Mucosa of descending colon (tissue), 3 donors: ENCODE measurements at places on chromosomes 12 and 14. TPM values are rescaled to one million over a fixed set of nuclear protein-coding genes. Genes with fewer than 3 reads are reported as not detected.

DNA sequence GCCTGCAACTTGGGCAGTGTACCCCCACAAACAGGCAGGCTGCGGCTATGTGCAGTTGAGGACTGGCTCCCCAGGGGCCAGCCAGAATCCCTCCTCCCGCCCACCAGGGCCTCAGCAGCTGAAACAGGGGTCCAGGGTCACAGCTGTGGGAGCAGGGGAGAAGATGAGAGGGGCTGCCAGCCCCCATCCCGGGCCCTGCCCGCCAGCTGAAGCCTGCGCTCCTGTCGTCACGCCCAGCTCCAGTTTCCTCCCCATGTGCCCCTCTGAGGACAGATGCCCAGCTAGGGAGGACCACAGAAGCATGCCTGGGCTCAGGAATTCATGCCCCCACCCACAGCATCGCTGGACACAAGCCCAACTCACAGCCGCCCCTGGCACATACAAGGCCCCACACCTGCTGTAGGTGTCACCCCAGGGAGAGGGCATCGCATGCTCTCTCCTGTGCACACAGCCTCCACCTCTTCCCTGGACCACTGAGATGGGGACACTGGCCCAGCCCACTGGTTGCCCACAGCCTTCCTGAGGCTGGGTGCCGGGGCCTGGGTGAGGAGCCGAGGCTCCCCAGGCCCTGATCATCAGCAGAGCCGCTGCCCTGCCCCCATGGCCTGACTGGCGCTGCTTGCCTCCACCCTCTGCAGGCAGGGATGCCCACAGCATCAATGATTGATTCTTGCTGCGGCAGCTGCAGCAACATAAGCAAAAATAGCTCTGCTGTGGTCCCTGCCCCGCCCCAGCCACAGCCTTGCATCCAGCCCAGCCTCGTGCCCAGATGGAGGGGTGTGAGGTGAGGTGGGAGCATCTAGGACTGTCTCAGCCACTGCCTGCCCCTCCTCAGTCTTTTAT lies 3.7 kb upstream of the CLBA1 start:
- no peak for DNase-seq

- DNase-seq: no peak
Measured at GRCh38 chr12:73421832-73422231, 1115.8 kb upstream of the ATXN7L3B start.

DNA sequence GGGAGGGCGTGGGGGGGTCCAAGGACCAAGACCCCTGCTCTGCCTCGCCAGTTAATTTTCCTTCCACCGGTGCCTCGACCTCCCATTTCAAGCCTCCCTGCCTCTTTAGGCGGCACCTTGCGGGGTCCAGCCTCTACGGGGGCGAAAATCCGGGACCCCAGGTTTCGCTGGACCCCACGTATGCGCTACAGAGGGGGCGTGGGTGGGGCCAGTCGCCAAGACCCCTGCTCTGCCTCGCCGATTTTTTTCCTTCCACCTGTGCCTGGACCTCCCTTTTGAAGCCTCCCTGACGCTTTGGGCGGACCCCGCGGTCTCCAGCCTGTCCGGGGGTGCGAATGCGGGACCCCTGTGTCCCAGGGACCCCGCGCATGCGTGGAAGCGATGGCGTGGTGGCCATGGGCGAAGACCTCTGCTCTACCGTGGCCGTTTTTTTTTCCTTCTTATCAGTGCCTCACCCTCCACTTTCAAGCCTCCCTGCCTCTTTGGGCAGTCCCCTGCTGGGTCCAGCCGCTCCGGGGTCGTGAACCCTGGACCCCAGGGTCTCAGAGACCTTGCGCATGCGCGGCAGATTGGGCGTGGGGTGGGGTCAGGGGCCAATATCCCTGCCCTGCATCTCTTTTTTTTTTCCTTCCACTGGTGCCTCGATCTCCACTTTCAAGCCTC lies 324.2 kb downstream of the ALG10 start:
- no peak for DNase-seq

GRCh38 chr14:84225268-84225667 lies 1304.7 kb upstream of the FLRT2 start:
- DNase-seq: no peak

- no peak for DNase-seq
Measured at GRCh38 chr12:119835068-119835467, 42.1 kb downstream of the CIT start.

DNA sequence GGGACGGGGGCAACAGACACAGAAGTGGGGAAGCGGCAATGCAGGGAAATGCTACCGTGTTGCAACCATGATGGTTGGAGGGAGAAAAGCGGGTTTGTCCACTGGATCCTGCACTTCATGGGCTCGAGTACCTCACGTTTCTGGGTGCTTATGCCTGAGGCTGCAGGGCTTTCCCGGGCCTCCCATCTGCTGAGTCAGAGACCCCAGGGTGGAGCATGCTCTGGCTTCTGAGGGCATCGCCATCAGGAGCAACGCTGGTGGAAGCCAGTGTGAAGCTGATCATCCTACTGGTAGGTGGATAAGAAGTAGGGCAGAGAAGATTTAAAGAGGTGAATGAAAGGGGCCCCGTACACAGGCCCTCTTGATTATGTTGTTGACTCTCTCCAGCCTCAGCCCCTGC lies 5.0 kb upstream of the ADGRD1 start:
- DNase-seq: no peak

DNA sequence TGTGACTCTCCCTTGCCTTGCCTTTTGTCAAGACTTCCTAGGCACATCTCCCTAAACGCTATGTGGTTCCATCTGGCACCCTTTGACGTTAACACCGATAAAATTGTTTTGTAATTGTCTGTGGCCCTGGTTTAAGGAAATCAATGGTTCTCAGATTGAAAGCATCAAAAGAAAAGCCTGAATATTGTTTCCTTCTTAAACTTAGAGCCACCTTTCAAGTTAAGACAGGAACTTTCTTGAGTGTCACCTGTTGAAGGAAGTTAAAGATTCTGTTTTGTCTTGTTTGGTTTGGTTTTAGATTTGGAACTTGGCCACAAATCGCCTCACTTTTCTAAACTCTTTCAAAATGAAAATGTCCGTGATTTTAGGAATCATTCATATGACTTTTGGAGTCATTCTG lies 14.8 kb upstream of the DNAH10 start:
- no peak for DNase-seq

DNA sequence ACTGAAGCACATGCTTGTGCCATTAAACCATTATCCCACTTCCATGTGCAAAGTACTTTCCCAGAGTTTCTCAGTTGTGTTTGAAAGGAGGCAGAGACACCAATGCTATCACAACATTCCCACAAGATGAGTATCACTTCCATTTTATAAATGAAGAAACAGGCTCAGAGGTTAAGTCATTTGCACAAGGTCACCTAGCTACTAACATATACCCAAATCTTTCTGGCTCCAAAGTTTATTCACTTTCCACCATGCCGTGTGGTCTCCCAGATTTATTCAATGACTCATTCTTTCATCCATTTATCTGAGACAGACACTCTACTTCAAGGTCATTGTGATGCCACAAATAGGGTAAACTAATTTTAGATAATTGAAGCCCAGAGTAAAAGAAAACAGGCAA lies 9.4 kb downstream of the ART4 start:
- no peak for DNase-seq

DNA sequence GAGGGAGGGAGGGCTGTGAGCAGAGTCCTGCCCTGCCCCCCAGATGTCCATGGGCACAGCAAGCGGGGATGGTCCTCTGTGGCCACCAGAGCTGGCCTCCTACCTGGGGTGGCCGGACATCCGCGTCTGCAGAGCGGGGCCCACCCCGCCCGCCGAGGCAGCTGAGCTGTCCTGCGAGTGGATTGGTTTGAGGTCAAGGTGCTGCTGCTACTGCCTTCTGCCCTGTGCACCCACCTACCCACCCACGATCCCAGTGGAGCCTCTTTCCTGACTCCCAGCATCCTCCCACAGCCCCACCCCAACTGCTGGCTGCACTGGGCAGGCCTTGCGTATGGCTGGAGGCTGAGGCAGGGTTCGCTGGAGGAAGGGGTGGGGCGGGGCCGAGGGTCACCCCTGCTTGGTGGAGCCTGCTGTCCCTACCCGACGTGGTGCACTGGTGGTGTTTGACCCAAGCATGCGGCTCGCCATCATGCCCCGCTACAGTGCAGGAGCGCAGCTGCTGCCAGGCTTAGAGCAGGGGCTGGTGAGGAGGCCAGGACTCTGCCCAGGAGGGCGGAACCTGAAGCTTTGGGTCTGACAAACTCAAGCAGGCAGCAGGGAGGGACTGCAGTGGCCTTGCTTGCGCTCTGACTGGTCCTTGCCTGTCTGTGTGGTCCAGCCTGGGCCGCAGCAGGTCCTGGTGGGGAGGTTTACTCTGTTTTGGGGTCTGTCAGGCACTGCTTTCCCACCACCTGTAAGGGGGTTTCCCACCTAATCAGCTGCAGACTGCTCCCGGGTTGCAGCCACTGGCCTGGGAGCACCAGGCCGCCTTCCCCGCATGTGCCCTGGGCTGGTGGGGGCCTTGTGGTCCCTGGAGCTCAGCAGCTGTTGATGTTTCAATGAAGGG lies 23.7 kb downstream of the CEP170B start:
- DNase-seq: peak; percentile 43

- DNase-seq: no peak
Measured at GRCh38 chr14:75126121-75126544, 715 bp downstream of the NEK9 start.

DNA sequence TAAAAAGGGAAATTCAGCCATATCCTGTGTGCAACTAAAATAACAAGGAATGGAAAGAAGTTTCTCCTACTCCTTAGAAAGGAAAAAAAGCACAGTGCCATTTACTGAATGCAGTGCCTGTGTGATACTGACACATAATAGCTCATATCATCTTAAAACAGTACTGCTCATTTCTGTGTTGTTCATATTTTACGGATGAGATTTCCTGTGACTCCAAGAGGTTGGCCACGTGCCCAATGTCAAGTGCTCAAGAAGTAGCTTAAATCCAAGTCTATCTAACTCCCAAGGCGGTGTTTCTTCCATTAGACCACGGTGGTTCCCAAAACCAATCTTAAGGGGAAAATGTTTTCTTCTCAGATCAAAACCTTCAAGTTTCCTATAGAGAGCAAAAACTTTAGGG lies 20.0 kb downstream of the MAP3K9 start:
- no peak for DNase-seq

DNA sequence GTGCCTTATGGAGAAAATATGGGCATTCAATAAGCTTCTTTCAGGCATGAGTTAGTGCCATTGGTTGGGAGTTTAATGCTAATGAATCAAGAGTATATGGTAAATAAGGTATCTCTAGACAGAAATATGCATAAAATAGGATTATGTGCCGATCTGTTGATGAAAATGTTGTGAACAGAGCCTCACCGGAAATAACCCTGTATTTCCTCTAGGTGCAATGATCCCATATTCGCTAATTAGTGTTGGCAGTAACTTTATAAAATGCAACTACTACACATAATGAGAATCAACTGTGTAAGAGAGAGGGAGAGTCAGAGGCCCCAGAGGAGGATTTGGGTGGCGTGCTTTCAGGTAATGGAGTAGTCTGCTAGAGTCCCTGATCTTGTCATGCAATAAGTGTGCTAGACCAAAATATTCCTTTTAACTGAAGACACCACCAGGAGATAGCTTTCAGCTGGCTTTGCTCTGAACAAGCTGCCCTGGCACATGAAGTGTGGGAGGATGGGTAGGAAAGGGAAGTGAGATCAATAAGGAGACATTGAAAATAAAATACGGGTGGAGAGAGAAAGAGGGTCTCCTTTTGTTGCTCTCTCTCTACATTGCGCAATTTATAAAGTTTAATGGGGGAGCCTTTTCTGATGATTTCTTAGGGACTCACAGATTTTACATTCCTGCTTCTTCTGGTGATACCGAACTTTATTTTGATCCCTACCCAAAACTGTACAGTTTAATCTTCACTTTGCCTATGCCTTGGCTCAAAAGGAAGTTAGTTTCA lies 68.6 kb upstream of the PLXNC1 start:
- DNase-seq: no peak

DNA sequence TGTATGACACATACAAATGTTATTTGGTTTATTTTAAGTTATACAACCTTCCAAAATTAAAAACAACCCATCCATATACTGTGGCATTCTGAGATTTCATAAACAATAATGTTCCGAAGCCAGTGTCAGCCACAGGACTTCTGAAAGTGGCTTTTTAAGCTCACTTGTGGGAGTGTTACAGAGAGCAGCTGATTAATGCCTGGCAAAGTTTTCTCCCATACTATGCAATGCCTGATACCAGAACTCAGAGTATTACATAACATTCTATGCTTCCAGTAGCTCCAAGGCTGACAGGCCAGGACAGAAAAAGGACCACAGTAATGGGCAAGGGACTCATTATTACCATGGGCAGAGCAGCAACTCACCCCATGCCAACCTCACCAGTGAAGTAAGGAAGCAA lies 29.3 kb downstream of the NELL2 start:
- DNase-seq: no peak

GRCh38 chr12:125610971-125611370 lies 545.7 kb downstream of the AACS start:
- DNase-seq: no peak

- DNase-seq: no peak
Measured at GRCh38 chr12:4133636-4134447, 139.7 kb upstream of the CCND2 start.

- DNase-seq: peak; percentile 25
Measured at GRCh38 chr14:21940887-21941856, 267.6 kb upstream of the OR4E1 start.

GRCh38 chr14:24211311-24211710 lies 2.0 kb downstream of the CHMP4A start:
- no peak for DNase-seq

The COL2A1 gene
- total RNA-seq: 1.5 TPM

The COCH gene
- total RNA-seq: 0.89 TPM

The MYO1H gene
- not detected for total RNA-seq

The AKAP3 gene
- 2.6 TPM for total RNA-seq

The PAH gene
- not detected for total RNA-seq

The HELB gene
- 5.4 TPM for total RNA-seq

The LTBP2 gene
- 10.2 TPM for total RNA-seq
